ENCODE measurements at places on chromosomes 6 and 20.

GRCh38 chr6:100228437-100228833 lies 234.4 kb upstream of the MCHR2 start:
- no peak for DNase-seq

DNA sequence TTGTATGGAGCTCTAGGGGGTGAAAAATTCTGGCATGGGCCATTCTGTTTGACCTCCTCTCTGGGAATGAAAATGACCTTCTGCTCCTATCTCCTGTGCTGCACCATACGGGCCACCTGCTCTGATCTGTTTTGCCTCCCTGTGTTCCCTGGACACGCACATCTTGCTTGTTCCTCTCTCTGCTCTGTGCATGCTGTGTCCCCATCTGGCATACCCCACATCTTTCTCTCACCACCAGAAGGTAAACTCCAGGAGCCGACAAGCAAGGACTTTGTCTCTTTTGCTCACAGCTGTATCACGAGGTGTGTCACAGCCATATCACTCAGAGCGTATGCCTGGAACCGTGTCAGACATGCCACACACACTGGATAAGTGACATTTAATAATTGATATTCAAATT lies 208.4 kb upstream of the DTNBP1 start:
- peak; percentile 41 for DNase-seq

- no peak for DNase-seq
These were observed 105.5 kb downstream of the AGPAT4 start for GRCh38 chr6:161168281-161168891.

DNA sequence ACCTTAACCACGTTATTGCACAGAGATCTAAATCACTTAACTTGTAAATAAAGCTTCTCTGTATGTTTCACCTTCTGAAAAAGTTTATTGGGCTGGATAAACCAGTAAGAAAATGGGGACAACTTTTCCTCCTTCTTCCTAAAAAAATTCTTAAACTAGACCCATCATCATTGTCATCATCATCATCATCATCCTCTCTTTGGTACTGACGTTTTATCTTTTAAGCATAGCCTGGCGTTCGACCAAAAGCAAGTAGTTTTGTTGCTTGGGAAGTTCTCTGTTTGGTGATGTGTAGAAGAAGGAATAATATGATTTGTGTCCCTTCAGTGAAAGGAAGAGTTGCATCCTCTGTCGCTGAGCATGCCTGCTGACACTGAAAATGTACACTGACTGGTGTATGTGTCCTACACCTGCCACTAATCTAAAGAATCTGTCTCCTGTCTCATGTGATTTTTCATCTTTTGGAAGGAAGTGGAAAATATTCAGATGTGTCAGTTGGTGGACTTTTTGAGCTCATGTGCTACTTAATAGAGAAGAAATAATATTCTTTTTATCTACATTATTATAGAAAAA lies 2.5 kb downstream of the CLVS2 start:
- DNase-seq = no peak

- DNase-seq = no peak
These were observed 48.9 kb downstream of the CNBD2 start for GRCh38 chr20:36017048-36017951.

DNA sequence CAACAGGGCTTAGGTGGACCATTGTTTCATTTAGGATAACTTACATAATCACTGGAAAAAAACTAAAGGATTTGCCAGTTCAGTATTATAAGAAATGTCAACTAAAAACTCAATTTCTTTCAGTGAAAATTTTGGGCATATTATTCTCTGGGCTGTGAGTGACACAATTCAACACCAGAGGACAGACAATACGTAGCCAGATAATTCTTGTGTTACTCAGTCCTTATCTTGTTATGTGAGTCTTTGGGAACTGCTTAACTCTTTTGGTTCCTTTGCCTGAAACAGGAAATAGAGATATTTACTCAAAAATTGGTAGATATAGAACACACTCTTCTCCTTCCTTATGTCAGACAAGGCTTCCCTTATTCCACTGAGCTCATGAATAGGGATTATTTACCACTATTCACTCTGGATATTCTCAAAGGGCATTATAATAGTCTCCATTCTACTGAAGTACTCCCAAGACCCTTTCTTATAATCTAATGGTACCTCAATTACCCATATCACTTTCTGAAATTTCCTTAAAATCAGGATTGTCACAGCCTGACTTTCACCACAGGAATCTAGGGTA lies 4.9 kb upstream of the BEND6 start:
- DNase-seq = no peak

GRCh38 chr6:74249658-74250057 lies 553.7 kb downstream of the CD109 start:
- DNase-seq = no peak

GRCh38 chr6:8420031-8420588 lies 15.2 kb downstream of the SLC35B3 start:
- no peak for DNase-seq

GRCh38 chr20:4040283-4041179 lies 25.2 kb upstream of the RNF24 start:
- no peak for DNase-seq

GRCh38 chr6:151763303-151763702 lies 44.2 kb upstream of the ESR1 start:
- DNase-seq = no peak

DNA sequence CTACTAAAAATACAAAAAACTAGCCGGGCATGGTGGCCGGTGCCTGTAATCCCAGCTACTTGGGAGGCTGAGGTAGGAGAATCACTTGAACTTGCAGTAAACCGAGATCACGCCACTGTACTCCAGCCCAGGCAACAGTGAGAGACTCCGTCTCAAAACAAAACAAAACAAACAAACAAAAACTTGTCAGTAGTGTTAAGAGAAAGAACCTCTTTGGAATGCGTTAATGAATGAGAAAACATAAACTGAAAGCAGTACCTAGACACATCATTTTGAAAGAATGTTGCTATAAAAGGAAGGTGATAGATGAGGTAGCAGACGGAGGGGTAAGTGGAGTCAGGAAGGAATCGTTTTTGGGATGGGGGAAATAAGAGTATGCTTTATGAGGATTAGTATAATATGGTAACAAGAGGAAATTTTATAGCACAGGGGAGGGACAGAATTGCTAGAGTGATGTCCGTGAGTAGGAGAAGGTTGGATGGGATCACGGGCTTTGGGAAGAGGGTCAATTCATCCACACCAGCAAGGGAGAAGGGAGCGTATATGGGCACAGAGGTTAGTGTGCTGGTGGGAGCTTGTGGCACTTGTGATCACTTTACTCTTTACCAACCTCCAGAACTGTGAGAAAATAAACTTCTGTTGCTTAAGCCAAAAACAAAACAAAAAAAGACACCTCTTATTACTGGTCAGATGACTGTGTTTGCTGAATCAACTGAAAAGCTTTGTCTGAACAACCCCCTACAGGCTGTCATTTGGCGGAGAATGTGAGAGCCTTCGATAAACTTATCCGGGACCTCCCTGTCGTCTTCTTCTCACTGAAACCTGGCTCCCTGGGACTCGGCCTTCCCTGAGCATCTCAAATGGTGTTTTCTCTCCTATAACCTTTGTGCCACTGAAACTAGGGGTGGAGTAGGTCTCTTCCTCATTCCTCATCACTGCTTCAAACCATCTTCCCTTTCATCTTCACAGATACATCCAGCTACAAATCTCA lies 48.9 kb upstream of the TFAP2A start:
- no peak for DNase-seq

DNA sequence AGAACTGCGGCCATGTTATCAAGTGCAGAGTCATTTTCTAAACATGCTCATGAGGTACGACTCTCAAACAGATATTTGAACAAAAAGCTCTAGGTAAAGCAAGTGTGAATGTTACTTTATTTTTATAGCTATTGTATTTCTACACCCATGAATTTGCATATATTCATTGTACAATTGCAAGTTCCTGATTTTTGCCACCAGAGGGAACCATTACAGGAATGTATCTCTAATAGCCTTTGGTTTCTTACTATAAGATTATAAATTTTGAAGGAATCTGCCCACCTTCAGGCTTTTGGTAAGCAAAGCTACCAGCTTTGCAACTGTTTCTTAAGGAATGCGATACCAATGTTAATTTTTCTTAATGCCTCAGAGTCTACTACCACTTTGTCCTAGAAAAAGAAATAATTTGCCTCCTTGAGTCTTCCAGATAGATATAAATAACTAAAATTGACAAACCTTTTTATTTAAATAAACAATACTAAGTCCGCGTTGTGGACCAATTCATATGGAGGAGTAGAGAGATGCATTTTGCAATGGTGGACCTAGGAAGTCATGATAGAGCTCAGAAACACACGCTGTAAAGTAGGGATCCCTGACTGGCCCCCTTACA lies 125.4 kb upstream of the SAMD5 start:
- no peak for DNase-seq

GRCh38 chr6:38387971-38388370 lies 251.8 kb downstream of the BTBD9 start:
- no peak for DNase-seq

GRCh38 chr6:70221715-70222438 lies 81.0 kb downstream of the COL9A1 start:
- DNase-seq = no peak

DNA sequence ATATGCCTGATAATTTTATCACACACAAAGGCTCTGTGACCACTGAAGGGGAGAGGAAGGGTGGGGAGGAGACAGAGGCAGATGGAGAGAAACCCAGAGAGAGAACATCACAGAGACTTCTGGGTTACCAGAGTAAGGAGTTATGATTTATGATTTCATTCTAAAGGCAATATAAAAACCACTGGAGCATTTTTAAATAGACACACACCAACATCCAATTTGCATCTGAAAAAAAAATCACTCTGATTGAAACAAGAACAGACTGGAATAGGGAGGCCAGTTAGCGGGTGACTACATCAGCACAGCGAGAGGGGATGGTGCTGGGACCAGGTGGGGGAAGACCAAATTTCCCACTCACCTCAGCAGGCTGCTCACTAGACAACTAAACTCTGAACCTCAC lies 104.8 kb downstream of the AGPAT4 start:
- DNase-seq = no peak

DNA sequence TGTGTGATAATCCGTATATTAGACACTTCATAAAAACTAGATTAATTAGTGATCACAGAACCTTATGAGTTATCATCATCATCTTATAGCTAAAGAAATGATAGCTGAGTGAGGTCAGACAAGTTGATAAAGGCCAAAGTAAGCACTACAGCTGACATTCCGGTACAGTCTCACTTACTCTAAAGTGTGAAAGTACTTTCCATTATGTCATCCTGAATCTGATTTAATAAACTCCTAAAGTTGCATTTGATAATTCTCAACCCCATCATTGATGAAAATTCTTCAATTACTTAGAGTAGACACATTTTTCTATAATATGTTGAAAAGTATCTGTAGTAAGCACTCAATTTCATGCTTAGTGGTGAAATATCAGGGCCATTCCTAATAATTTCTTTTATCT lies 385.2 kb upstream of the CHD6 start:
- no peak for DNase-seq

- DNase-seq = no peak
These were observed 4.3 kb downstream of the PPP1R10 start for GRCh38 chr6:30612687-30613248.

DNA sequence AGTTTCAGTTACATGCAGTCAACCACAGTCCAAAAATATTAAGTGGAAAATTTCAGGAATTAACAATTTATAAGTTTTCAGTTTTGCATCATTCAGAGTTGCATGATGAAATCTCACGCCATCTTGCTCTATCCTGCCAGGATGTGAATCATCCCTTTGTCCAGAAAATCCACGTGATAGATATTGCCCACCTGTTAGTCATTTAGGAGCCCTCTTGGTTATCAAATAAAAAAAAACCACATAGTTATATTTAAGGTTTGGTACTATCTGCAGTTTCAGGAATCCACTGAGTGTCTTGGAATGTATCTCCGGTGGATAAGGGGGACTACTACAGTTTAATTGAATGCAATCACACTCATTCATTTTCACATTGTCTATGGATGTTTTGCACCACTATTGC lies 1249.0 kb upstream of the CITED2 start:
- DNase-seq = no peak

- DNase-seq = peak; percentile 70
These were observed 123.1 kb downstream of the RPS12 start for GRCh38 chr6:132937466-132937906.

- DNase-seq = no peak
These were observed 125.3 kb upstream of the EXOC2 start for GRCh38 chr6:818196-818595.

DNA sequence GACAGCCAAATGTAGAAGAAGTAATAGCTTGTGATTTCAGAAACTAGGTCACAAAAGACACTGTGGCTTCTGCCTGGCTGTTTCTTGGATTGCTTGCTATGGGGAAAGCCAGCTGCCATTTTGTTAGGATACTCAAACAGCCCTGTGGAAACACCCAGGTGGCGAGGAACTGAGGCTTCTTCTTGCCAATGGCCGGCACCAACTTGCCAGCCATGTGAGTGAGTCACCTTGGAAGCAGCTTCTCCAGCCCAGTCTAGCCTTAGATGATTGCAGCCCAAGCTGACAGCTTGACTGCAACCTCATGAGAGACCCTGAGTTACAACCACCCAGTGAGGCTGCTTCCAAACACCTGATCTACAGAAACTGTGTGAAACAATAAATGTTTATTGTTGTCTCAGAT lies 11.9 kb upstream of the KIAA1755 start:
- no peak for DNase-seq

GRCh38 chr6:100347901-100348550 lies 116.7 kb downstream of the SIM1 start:
- no peak for DNase-seq

DNA sequence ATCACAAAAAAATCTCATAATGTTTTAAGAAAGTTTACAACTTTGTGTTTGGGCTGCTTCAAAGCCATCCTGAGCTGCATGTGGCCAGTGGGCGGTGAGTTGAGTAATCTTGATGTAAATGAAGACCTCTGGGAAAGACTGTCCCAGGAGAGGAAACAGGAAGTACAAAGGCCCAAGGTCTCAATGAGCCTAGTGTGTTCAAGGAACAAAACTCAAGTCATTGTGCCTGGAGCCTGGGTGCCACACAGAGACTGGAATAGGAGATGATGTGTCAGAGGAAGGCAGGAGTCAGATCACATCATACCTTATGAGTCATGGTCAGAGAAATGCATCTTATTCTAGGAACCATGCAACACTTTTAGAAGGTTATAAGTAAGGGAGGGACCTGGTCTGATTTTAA lies 51.5 kb downstream of the COL19A1 start:
- no peak for DNase-seq

DNA sequence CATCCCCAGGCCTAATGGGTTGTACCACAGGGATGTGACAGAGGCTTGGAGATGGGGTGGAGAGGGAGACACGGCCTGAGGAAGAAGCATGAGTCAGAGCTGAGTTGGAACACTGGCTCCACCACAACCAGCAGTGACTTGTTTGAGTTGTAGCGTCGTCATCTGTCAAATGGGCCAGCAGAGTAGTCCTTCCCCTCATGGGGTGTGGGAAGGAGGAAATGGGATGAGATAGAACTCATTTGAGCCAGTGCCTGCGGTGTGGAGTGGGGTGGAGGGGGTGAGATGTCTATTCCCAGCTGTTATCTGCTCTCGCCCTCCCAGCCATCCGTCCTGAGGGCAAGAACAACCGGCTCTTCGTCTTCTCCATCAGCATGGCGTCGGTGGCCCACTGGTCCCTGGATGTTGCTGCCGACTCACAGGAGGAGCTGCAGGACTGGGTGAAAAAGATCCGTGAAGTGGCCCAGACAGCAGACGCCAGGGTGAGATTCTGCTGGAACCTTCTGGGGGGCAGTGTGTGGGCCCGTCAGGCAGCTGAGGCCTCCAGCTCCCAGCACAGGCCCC lies 32.5 kb downstream of the PLCG1 start:
- DNase-seq = no peak

Data from glutamatergic neuron (in vitro differentiated cells).